Stimulated activated CD4-positive, alpha-beta T cell treated with anti-CD3 and anti-CD28 coated beads, Interleukin-15, amount 100 ng/mL, for 1 hour (primary cell): ENCODE measurements at places on chromosomes 2 and 18.

DNA sequence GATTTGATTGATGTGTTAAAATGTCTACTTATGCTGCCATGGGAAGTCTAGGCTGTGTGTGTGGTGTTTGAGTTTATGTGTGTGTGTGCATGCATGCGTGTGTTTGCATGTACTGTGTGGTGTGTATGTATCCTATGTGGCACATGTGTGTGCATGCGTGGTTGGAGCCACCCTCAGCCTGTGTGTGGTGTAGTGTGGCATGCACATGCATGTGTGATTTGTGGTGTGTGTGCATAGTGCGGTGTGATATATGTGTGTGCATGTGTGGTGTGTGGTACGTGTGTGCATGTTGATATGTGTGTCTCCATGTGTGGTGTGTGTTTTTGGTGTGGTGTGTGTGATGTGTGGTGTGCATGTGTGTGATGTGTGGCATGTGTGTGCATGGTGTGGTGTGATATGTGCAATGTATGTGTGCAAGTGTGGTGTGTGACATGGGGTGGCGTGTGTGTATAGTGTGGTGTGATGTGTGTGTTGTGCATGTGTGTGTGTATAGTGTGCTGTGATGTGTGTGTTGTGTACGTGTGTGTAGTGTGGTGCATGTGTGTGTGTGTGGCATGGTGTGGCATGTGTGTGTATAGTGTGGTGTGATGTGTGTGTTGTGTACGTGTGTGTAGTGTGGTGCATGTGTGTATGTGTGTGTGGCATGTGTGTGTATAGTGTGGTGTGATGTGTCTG, 66.6 kb upstream of the HDAC4 start:
- no peak for DNase-seq

DNA sequence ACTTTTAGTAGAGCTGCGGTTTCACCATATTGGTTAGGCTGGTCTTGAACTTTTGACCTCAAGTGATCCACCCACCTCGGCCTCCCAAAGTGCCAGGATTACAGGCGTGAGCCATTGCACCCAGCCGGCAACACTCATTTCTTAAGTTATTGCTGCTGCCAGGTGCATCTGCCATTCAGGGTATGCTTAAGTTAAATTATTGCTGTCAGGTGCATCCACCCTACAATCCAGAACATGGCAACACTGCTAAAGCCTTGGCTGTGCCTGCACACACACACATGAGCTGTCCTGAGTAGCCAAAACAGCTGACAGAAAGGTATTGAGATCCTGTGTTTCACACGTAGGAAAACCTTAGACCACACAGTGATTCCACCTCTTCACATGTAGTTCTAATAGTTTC, 148.2 kb downstream of the FAM161A start:
- DNase-seq: no peak

GRCh38 chr2:220512419-220512818, 885.0 kb downstream of the SLC4A3 start:
- no peak for DNase-seq

- DNase-seq: no peak
These were observed 113.7 kb upstream of the SRD5A2 start for GRCh38 chr2:31694444-31694843.

- no peak for DNase-seq
These were observed 28.0 kb upstream of the KCMF1 start for GRCh38 chr2:84942964-84943421.

GRCh38 chr18:56444201-56444600, 194.2 kb downstream of the TXNL1 start:
- DNase-seq: no peak

GRCh38 chr2:219476652-219477151, 22.0 kb upstream of the GMPPA start:
- no peak for DNase-seq

DNA sequence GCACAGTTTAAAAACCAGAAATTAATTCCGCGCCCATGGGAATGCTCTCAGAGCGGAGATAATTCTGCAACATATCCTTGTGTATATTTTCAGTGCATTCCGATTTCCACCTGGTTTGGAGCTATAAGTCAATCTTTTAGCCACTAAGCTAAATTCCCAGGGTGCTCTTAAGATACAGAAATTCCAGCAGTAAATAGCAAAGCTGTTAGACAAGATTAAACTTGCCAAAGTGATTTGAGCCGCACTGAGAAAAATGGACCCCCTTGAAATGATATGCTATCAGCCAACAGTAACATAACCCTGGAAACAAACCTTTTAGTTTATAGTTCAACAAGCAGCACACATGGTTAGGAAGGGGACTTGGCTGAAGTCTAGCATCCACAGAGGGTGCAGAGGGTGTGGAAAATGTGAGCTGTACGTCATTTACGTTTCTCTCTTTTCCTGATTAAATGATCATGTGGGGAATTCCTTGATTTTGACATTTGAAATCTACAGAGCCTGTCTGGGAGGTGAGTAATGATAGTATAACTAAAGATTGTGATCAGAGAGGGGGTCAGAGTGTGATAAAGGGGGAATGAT, 99.8 kb upstream of the COPS8 start:
- no peak for DNase-seq

DNA sequence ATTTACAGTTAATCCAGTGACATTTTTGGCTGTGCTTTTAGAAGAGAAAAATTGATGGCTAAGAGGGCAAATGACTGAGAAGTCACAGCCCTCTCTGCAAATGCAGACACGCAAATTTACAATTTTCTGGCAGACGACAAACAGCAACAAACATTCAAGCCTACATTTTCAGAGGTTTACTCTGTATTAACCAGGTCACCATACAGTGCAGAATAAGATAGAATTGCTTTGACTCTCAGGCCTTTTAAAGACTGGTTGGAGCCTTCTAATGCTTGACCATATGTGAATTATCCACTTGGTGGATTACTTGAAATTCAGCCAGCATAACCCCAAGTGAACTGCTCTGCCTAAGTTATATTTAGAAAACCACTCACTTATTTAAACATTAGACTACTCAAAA, 280.9 kb upstream of the STON1 start:
- no peak for DNase-seq

- DNase-seq: no peak
These were observed 25.9 kb upstream of the RAMP1 start for GRCh38 chr2:237833546-237833945.

GRCh38 chr18:50143886-50144285, 51.1 kb downstream of the MYO5B start:
- no peak for DNase-seq

DNA sequence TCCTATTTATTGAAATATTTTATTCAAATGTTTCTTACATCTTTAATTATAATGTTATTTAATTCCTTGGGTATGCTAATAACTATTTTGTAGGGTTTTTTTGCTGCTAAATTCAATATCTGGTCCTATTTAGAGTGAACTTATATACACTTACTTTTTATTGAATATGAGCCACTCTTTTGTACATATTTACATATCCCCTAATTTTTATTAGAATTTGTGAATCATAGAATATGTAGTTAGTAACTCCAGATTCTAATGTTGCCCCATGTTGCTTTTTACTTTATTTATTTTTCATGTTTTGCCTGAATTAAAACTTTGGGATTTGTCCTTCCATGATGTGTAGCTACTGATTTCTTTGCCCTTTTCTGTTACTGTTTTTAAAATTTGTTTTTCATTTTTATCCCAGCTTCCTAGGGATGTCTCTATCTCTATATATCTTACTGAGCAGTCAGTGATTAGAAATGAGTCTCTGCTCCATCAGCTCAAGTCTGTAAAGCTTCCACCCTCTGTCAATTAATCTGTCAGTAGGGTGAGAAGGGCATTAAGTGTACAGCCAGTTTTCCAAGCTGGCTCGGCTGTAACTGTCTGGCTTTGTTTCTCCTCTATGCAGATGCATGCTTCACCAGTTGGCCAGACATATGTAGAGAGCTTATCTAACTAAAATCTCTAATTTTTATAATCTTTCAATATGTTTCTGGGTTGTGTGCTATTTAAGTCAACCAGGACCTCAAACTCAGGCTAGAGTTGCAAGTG, 256.9 kb downstream of the CDH19 start:
- no peak for DNase-seq

DNA sequence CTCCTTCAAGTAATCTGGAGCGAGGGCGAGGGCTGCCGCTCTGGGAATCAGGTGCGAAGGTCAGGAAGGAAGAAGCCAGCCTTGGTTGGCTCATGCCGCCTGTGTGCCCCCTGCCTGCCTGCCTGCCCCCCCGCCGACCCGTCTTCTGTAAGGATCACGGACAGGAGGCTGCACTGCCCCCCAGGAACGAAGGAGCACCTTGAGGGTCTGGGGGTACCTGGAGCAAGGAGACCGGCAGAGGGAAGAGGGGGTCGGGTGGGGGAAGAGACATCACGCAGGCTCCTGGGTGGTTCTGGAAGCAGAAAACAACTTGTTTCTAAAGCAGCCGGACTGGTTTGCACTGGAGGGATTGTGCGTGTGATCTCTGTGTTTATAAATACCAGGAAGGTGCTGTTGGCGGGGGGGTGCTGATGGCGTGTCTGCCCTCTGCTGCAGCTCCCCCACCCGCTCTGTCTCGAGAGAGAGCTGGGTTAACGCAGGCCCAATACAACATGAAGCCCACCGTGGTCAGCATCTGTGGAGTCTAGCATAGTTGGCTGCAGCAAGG, 1.7 kb downstream of the FOSL2 start:
- no peak for DNase-seq

GRCh38 chr2:215454519-215455246, 18.8 kb upstream of the FN1 start:
- DNase-seq: no peak

- no peak for DNase-seq
These were observed 36.9 kb downstream of the NAPG start for GRCh38 chr18:10562773-10563160.

DNA sequence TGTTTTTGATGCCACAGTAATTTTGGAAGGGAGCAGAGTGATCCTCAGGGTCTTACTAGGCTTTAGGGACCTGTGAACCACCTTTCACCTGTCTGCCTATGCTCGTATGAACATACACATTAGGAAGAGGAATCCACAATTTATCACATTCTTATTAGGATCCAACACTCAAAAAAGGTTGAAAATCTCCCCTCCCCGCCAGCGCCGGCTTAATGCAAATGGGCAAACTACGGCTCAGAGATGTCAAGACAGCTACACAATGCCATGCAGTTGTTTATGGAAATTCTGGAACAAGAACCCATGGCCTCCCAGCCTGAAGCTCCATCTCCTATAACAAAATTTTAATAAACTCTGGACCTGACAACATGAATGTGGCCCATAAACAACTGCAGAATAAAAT, 375.9 kb upstream of the ACVR2A start:
- no peak for DNase-seq

DNA sequence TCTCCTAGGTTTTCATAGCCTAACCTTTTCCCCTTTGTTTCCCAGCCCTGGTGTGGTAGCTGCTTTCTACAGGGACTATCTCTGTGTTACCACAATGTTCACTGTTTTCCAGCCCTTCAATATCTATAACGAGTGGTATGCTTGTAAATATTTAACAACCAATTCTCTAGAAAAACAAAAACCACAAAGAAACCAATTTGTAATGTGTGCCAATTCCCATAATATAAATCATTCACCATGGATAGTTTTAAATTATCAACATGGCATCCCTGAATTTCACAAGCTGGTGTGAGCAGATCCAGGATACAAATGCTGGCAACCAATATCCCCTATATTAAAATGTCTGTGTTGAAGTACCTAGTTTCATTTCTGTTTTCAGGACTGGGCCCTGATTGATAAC, 207.5 kb upstream of the FBXO11 start:
- DNase-seq: no peak

- no peak for DNase-seq
These were observed 177.7 kb downstream of the TMEM247 start for GRCh38 chr2:46657042-46657504.

DNA sequence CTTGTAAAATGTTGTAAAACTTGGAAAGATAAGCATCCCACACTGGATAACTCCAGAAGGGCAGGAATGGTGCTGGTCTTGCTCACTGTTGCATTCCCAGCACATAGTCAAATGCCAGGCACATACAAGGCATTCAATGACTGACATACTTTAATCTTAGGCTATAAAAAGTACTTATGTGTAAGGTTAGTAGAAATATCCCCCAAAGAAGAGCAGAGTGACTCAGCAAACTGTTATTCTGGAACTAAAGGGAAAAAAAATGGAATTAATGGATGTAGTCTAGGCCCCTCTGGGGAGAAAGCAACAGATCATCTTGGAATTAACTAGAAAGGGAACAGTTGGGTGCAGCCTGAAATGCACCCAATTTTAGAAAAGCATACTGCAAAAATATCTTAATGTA, 9.0 kb downstream of the ZBTB14 start:
- DNase-seq: no peak

DNA sequence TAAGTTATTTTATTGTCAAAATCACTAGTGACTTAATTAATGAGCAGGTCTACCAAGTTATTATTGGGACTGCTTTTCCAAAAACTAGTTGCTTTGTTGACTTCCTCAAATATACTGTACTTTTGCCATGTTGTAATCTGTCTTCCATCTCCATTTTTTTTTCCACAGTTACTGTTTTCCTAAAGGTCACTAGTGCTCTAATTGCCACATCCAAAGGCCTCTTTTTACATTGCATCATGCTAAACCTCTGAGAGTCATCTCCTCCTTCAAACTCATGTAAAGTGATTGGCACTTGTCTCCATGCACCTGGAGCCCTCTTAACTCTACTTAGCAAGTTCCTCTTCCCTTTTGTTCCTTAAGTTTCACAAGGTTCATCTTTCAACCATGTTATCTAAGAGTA, 11.8 kb downstream of the PMAIP1 start:
- DNase-seq: no peak
